ENCODE measurements at places on chromosomes 6 and 20.

- no peak for DNase-seq
Measured at GRCh38 chr6:121235386-121235785, 98.9 kb downstream of the TBC1D32 start.

- DNase-seq, result no peak
Measured at GRCh38 chr6:25156123-25156522, 123.1 kb upstream of the CARMIL1 start.

- no peak for DNase-seq
Measured at GRCh38 chr6:112030206-112030960, 23.5 kb upstream of the CCN6 start.

GRCh38 chr20:22492497-22492896, 91.9 kb downstream of the FOXA2 start:
- no peak for DNase-seq

DNA sequence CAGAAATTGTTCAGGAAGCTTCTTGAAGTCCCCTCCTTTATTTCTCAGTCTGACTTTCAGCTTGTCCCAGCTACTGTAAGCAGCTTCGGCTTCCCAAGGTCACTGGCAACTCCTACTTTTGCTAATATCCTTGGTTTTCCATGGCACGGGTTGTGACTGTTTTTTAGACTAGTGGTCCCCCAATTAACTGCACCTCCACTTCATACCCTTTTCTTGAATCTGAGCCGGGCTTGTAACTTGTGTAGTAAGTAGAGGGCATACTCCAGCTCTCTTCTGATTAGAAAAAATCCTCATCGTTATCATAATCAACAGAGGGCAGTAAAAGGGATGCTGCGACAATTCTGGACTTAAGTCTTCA, 162.3 kb upstream of the TNFAIP3 start:
- no peak for DNase-seq

Data from activated T-cell treated with anti-CD3 and anti-CD28 coated beads, Interleukin-2, amount 50 U/mL, for 72 hours (primary cell).